Stimulated activated CD8-positive, alpha-beta memory T cell treated with anti-CD3 and anti-CD28 coated beads, Interleukin-2, amount 100 ng/mL, for 48 hours (primary cell): ENCODE measurements at places on chromosomes 3 and 15.

DNA sequence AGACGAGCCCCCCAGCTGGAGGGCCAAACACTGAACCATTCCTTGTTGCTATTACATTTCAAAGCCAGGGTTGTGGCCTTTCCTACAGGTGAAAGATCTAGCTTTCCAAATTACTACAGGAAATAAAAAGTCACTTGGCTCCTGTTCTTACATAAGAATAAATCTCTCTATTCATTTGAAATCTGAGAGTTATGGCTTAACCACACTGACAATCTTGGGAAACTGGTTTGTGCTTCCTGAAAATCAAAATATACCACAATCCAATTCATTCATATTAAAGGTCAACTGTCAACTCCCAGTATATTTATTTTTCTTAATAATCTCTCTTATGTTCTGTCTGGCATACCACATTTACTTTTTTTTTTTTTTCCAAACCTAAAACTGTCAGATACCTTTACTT lies 103.7 kb upstream of the LMOD3 start:
- no peak for DNase-seq

DNA sequence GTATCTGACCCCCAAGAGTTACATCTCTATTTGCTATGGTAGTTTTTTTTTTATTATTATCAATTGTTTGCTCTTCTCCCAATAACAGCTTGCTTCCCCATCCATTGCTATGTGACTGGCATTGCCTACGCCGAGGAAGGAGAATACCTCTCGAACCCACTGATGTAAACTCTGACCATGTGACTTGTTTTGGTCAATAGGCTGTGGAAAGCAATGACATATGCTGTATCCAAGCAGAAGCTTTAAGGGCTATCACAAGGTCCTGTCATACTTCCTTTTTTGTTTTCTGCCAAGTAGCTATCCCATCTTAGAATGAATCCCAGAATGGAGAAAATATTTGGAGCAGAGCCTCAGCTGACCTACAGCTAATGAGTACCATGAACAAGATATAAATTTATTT lies 111.0 kb upstream of the FRMD4B start:
- no peak for DNase-seq

DNA sequence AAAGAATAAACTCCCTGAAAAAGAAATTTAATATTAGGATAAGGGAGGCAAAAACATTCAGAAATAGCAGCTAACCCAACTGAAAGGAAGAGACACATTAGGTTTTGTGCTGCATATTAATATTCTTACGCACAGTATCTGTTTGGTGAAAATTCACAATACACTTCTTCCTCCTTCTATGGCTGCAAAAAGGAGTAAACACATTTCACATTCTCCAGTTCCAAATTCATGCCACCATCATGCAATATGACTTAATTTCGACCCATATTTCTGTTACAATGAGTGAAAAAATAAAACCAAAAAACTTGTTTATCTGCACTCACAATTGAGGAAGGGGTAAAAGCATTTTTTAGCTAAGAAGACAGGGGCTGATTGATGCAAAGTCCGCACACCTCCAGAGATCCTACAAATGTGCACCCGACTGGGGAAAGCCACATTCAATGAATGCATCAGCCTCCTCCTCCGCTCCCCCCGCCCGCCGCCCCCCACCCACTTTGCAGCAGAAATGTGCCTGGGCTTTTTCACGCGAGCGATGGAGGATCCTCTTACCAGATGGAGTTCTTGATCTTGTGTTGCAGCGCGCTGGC lies 1.0 kb downstream of the RFX7 start:
- no peak for DNase-seq

DNA sequence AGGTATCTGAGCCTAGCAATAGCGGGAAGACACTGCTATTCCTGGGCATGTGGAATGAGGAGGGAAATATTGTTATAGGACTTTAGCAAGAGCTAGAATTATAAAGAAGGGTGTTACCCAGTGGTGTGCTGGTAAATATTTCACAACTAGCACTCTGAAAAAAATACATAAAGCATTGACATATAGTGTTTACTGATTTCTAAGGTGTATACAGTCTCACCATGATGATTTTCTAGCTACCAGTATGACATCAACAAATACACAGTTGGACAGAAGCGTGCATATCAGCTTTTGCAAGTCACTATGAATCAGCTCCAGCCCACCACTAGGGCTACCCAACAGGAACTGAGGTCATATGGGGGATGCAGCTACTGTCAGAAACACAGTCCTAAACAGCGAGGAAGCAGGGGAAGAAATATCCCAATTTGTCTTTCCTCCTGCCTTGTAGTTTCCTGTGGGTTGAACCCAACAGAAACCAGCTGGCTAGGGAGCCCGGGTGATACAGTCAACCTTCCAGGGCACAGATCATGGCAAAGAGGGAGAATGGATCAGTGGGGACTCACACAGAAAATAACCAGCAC lies 39.6 kb downstream of the HGD start:
- no peak for DNase-seq

- no peak for DNase-seq
These were observed 756.8 kb upstream of the LMCD1 start for GRCh38 chr3:7744850-7745249.

DNA sequence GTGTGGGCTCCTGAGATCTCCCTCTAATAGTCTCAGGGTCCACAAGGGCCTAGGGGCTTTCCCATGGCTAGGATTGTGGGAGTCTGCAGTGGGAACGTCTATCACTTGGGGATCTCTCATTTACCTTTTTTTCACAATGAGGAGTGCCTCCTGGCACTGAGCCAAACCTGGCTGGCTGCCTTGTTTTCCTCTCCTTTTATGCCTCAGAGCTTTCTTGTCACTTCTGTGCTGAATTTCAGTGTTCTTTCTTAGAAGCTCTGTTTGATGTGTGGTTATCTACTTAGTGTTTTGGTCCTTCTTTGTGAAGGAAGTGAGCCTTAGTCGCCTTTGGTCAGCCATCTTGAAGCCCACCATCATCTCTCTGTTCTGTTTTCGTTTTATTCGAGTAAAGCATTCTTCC lies 33.9 kb downstream of the DOCK3 start:
- no peak for DNase-seq

- no peak for DNase-seq
These were observed 100.2 kb downstream of the RYK start for GRCh38 chr3:134150476-134150875.

DNA sequence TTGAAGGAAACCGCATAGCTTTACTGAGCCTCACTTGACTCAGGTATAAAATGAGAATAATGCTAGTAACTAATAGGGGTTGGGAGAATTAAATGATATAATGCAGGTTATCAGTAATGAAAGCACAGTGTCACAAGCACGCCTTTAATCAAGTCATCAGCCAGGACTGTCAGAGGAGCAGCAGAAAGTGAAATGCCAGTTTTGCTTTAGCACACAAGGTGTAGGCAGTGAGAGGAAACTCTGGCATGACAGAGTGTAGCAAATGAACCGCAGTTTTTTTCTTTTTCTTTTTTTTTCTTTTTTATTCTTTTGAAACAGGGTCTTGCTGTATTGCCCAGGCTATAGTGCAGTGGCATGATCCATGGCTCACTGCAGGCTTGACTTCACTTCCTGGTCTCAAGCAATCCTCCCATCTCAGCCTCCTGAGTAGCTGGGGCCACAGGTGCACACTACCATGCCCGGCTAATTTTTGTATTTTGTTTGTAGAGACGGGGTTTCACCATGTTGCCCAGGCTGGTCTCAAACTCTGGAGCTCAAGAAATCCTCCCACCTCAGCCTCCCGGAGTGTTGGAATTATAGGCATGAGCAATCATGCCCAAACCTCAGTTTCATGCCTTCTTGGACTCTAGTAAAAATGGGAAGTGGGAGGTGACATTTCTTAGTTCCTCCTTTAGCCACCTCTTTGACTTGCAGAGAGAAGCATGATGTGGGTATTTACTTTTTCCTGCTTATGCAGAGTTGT lies 9.7 kb upstream of the SCAANT1 start:
- no peak for DNase-seq
